ENCODE measurements at places on chromosomes 5 and 9. TPM values are rescaled to one million over a fixed set of nuclear protein-coding genes. Genes with fewer than 3 reads are reported as not detected.

ANKRD18B gene
- 10.3 TPM for total RNA-seq

ANKRD20A1 gene
- total RNA-seq: 3.3 TPM

DNA sequence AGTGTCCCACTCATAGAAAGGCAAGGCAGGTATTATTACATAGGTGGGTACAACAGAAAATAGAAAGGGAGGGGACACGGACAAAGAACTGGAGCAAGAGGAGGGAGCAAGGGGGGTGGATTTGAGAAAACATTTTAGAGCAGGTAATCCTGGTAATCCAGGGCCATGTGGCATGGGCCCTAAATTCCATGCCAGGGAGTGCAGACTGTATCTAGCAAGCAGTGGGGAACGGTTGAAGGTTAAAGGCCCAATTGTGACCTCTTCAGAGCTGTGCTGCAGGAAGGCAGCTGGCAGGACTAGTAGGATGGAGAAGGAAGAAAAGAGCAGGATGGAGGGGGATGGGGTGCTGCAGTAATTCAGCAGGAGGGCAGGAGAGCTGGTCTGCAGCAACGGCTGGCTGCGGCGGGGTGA is 75.2 kb downstream of the PDE6A start:
- H3K27me3 ChIP-seq: peaks cover 11% of the 10 kb centered on the region
- peaks cover 7% of the 10 kb centered on the region for H3K4me1 ChIP-seq
- no peak overlapping the region for H3K4me3 ChIP-seq
- H3K36me3 ChIP-seq: no peaks in the 10 kb centered on the region
- DNase-seq: no peak

PGGT1B gene
- 43.0 TPM for total RNA-seq

DNA sequence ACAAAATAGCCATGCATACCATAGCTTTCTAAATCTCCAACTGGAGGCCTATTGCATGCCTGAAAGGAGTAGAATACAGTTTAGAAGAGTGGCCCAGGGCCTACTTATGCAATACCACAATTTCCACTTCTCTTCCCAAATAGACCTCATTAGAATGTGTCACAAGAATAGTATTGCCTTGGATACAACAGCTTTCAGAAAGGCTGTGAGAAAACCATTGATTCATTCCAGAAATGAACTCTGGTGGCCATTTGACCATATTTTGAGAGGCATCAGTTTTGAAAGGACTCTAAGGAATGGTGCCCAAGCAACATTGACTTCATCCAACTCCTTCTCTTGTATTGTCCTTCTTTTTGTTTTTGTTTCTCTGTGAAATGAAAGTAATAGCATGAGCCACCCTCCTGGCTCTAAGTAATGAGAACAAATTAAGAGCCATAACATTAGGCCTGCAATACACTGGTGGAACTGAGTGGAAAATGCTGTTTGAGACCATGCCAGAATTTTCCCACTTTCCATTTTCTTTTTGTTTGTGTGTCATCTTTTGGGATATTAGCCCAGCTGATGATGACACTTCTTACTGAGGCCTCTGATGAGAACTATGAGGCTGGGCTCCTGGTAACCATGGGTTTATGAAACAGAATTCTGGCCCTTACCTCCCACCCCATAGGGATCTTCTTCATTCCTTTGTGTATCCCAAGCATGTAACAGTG is 90.2 kb downstream of the TMEM174 start:
- H3K27me3 ChIP-seq: peaks cover 31% of the 10 kb centered on the region
- H3K4me1 ChIP-seq: peaks cover 8% of the 10 kb centered on the region
- H3K4me3 ChIP-seq: no peak overlapping the region
- DNase-seq: no peak
- H3K36me3 ChIP-seq: no peaks in the 10 kb centered on the region

DNA sequence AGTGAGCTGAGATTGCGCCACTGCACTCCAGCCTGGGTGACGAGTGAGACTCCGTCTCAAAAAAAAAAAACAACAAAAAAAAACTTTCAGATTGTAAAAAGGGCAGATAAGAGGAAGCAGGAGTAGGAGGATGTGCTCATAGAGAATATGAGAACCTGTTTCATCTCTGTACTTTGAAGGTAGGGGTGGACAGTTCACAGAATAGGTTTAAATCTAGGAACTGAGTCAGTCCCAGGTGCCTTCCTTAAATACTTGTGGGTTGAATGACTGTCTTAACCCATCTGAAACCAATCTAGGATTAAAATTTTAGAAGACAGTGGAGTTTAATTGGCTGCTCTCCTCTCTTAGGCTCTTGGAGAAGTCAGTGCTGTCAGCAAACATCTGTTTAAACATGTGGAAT is 12.4 kb downstream of the POLK start:
- H3K36me3 ChIP-seq: peaks cover 26% of the 10 kb centered on the region
- no peak overlapping the region for H3K4me3 ChIP-seq
- H3K27ac ChIP-seq: no peak overlapping the region
- peaks cover 6% of the 10 kb centered on the region for H3K4me1 ChIP-seq
- no peaks in the 10 kb centered on the region for H3K27me3 ChIP-seq

DNA sequence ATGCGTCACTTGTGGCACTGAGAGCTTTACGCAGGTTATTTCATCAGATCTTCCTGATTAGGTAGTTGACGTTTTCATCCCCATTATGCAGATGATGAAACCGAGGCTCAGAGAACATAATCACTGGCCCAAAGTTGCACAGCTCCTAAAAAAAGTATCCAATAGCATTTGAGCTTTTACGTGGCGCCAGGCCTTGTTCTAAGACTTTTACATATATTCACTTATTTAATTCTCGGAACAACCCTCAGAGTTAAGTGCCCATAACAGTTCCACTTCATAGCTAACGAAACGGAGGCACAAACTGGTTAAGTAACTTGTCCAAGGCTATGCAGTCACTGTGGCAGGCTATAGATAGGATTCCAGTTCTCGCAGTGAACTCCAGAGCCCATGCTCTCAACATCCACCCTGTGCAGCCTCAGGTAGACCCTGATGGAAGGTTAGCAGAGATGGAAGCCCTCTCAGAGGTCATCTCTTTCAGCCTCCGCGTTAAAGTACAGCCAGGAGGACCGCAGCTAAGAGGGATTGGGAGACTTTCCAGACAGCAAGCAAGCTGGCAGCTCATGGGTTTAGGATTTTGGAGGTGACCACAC is 39.3 kb downstream of the AMBP start:
- H3K27ac ChIP-seq: no peak overlapping the region
- no peaks in the 10 kb centered on the region for H3K4me1 ChIP-seq
- no peak overlapping the region for H3K4me3 ChIP-seq
- peak; percentile 25 for DNase-seq
- no peaks in the 10 kb centered on the region for H3K27me3 ChIP-seq

GRCh38 chr9:123300554-123300953 is 32.2 kb upstream of the STRBP start:
- no peak overlapping the region for H3K27ac ChIP-seq
- no peak for DNase-seq
- H3K4me3 ChIP-seq: no peak overlapping the region
- H3K4me1 ChIP-seq: peaks cover 15% of the 10 kb centered on the region
- no peaks in the 10 kb centered on the region for H3K27me3 ChIP-seq

TMEM171 gene
- total RNA-seq: 1.3 TPM
